LNCaP clone FGC (cell line): ENCODE measurements at places on chromosomes 1 and 21.

DNA sequence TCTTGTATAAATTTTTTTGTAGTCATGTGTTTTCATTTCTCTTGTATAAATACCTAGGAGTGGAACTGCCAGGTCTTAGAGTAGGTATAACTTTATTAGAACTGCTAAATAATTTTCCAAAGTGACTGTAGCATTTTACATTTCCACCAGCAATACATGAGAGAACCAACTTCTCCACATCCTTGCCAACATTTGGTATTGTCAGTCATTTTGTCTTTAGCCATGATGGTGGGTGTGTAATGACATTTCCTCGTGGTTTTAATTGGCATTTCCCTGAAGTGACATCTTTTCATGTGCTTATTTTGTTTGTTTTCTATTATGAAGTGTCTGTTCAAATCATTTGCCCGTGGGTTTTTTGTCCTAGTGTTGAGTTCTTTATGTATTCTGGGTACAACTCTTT lies 29.7 kb downstream of the ZBTB8A start:
- DNase-seq, result no peak

- DNase-seq, result no peak
These were observed 214.5 kb downstream of the PATJ start for GRCh38 chr1:61956784-61957183.

- no peak for DNase-seq
These were observed 914 bp upstream of the ADGRB2 start for GRCh38 chr1:31765041-31765467.

DNA sequence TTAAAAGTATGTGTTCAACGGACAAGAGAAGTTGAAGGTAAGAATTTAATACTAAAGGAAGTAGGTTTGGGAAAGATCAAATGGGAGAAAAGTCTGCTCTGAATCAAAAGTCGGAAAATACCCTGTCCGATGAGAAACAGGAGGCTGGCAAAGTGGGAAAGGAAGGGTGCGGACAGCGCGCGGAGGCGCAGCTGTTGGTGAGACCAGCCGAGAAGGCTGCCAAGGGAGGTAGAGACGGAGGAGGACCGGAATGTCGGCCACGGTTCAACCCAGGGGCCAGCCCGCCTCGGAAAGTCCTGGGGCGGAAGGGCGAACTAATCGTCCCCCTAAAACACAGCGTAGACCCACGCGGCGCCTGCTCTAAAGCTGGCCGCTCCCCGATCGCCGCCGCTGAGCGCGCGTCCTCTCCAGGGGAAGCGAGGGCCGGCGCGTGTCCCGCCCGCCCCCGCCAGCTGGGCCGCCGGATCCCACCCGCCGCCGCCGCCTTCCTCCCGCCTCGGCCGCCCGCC lies 639 bp upstream of the SPATA1 start:
- DNase-seq, result no peak

DNA sequence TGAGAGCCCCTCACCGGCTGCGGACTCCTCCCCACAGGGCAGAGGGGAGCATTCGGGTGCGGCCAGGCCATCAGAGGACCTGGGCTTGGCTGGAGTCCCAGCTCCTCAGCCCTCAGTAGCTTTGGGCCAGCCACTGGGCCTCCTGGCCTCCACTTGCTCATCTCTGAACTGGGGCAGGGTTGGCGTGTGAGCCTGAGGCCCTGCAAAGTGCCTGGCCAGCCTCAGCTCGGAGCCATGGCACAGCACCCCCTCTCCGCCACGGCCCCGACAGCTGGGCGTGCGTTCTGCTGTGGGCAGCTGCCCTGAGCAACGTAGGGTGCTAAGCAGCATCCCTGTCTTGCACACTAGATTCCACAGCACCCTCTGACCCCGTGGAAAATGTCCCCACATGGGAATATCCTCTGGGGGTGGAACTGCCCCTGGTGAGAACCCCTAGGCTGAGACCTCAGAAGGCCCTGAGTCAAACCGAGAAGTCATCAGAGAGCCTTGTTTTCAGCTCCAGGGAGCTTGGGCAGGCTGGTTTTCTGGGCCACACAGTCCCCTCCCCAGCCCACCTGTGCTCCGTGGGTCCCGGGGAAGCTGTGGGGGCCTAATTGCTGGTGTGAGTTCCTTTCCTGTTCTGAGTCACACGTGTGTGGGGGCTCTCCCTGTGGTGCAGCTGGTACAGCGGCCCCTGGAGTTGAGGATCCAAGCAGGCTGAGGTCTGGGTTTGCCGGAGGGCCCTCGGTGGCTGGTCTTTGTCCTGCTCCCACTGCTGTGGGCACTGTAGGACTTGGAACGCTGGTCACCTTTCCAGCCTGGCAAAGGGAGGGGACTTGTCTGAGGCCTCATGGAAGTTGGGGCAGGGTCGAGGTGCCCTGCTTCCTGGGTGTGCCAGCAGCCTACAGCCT lies 24.5 kb downstream of the TP73 start:
- DNase-seq, result no peak

GRCh38 chr1:173300061-173301044 lies 93.2 kb upstream of the TNFSF4 start:
- no peak for DNase-seq

DNA sequence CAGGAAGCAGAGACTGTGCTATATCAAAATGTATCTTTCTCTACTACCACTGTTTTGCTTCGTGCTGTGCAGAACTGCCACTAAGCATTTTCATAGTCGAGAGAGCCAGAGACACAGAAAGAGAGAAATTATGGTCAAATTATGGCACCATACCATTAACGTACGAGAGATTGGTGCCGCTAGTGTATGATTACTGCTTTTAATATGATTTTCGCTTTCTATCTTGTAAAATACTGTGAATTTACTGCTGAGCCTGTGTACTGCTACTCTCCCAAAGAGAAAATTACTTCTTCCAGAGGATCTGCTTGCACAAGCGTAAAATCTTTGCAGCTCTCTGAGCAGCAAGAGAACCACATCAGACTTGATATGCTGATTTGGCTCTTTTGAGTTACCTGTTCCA lies 71.1 kb upstream of the ZNF281 start:
- no peak for DNase-seq

GRCh38 chr1:167685844-167686243 lies 35.9 kb upstream of the MPZL1 start:
- DNase-seq, result no peak

DNA sequence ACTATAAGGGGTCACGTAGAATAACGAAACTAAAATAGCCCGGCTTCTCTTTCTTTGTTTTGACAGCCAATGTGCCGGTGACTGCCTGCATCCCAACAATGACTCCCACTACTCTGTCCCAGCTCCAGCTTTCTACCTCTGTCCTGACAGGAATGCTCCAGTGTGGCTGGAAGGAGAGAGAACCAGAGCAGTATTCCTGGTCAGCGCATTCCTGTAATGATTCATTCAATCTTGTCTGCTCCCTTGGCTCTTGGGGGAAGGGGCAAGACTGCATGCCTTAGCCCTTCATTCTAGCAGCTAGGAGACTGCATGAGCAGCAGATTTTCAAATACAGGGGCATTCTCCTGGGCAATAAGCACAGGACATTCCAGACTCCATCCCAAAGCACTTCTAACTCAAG lies 132.1 kb upstream of the PRMT6 start:
- DNase-seq, result no peak
